Thyroid gland (tissue), 4 donors: ENCODE measurements at places on chromosomes 13 and 19. TPM values are rescaled to one million over a fixed set of nuclear protein-coding genes. Genes with fewer than 3 reads are reported as not detected.
A peak's percentile ranks its signal among the peaks of the same experiment; 100 is the strongest.

The LGALS14 gene
- total RNA-seq, result not detected

DNA sequence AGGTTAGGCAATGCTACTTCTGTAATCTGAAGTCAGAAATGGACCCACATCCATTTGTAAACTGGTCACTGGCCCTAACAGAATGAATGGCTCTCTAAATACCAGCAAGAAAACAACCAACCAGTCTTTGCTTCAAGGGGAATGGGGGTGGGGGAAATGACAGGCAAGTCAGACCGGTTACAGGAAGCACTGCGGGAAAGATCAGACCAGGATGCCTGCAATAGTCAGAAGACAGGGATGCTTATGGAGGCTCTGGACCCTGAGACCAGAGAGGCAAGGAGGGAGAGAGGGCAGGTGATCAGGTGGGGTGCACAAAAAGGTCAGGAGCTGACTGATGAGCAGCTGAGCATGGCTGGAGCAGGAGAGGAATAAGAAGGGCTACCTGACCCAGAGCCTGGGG is 13.1 kb downstream of the MED26 start:
- DNase-seq, result no peak

- DNase-seq, result no peak
Measured at GRCh38 chr19:55697698-55698097, 22.7 kb downstream of the EPN1 start.

- no peak for DNase-seq
Measured at GRCh38 chr13:98174307-98174706, 2.8 kb downstream of the RNF113B start.

The SLC8A2 gene
- not detected for total RNA-seq

DNA sequence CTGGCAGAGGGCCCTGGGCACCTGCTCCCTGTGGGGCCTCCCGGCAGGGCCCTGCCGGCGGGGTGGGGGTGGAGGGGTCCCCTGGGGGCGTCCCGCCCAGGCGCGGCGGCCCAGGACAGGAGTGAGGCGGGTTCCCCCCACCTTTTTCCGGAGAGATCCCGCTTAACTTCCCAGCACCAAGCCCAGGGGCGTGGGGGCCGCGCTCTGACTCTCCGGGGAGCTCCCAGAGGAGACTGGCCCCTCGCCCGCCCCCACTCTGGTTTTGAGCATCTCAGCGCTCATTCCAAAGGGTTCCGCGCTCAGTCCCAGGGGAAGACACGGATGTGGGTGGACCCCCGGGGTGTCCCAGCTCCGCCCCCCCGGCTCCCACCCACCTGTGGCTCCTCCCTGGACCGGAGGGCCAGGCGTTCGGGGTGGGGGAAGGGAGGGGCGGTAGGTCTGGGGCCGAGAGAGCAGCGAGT is 476 bp downstream of the C2CD4C start:
- DNase-seq, result no peak

The MAB21L1 gene
- 2.2 TPM for total RNA-seq

- no peak for DNase-seq
Measured at GRCh38 chr19:813219-814151, 8.3 kb downstream of the PLPPR3 start.

DNA sequence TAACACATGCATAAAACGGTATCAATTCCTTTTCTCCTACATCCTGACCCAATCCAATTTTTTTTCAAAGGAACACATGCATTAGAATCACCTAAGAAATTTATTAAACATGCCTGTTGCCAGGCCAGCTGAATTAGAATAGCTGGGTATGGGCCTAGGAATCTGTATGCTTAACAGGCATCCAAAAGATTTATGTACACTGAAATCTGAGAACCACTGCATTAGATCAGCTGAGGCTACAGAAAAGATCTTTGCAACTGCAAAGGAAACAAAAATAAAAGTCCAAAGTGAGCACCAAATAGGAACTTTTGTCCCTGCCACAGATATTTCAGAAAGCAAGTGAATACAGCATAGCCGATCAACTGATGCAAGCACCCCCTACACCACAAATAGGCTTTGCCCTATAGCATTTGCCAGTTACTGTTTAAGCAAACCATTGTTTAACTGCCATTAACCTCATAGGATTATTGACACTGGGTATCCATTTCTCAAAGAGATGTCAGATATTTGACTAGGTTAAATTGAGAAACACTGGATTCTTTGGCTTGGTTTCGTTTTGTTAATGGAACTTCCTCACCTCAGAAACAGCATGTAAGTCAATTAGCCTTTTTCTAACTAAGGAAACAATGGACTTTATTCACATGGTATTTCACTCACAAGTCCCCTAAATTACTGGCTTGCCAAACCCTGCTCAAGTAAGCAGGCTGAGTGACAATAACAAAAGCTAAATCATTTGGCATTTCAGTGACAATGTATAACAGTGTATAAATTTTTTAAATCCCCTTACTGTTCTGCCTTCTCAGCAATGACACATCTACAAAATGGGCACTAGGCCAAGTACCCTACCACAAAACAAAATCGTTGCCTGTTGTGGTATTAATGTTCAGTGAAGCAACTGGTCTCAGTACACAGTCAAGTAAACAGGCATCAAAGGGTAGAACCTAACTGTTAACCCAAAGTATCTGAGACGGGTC is 67.8 kb downstream of the SUCLA2 start:
- no peak for DNase-seq

The ANKRD24 gene
- 0.54 TPM for total RNA-seq

- peak; percentile 48 for DNase-seq
Measured at GRCh38 chr13:27043013-27043412, 128.6 kb downstream of the USP12 start.

The RLN3 gene
- not detected for total RNA-seq

DNA sequence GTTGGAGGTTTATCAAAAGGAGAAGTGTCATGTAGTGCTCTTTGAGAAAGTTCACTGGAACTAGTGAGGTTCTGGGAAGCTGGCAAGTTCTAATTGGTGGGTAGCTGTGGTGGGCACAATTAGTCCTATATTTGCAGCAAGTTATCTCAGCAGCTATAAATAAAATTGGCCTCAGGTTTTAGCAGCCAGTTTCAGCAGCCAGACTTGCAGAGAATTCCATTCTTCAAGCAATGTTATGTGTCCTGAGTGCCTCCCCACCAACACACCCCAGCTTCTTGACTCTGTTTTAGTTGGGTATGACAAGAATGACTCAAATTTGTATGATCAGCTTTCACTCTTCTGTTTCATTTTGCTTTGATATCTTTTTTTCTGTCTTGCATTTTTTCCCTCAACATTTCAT is 4.7 kb downstream of the IFT88 start:
- no peak for DNase-seq

GRCh38 chr19:51810223-51810622 is 15.3 kb downstream of the FPR3 start:
- no peak for DNase-seq

The ZNF723 gene
- total RNA-seq, result not detected

GRCh38 chr13:76976929-76977328 is 15.0 kb upstream of the CLN5 start:
- DNase-seq, result no peak

GRCh38 chr19:17865364-17866311 is 5.9 kb downstream of the RPL18A start:
- DNase-seq, result no peak

GRCh38 chr13:23160638-23161480 is 19.9 kb upstream of the SGCG start:
- no peak for DNase-seq

DNA sequence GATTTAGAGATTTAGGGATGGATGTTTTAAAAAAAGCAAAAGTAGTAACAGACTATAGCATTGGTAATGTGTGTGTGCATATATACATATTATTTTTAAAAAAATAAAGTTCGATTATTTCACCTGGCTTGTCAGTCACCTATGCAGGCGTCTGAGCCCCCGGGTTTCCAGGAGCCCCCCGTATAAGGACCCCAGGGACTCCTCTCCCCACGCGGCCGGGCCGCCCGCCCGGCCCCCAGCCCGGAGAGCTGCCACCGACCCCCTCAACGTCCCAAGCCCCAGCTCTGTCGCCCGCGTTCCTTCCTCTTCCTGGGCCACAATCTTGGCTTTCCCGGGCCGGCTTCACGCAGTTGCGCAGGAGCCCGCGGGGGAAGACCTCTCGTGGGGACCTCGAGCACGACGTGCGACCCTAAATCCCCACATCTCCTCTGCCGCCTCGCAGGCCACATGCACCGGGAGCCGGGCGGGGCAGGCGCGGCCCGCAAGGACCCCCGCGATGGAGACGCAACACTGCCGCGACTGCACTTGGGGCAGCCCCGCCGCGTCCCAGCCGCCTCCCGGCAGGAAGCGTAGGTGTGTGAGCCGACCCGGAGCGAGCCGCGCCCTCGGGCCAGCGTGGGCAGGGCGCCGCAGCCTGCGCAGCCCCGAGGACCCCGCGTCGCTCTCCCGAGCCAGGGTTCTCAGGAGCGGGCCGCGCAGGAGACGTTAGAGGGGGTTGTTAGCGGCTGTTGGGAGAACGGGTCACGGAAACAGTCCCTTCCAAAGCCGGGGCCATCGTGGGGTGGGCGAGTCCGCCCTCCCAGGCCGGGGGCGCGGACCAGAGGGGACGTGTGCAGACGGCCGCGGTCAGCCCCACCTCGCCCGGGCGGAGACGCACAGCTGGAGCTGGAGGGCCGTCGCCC is 840 bp upstream of the CCNA1 start:
- peak; percentile 28 for DNase-seq

DNA sequence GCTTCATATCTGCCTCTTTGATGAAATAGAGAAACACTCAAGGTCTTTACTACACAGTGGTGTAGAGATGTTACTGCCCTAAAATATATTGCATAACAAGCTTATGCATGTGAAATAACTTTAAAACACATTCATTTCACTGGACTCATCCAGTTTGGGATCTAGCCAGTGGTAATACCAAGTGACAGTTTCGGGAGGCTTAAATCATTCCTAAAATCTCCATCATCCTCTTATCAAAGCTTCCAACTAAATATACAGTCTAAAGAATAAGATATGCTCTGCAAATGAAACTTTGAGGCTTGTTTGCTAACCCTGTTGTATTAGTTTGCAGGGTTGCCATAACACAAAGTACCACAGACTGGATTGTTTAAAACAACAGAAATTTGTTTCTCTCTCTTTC is 52.8 kb downstream of the THSD1 start:
- DNase-seq, result no peak

The FXYD3 gene
- total RNA-seq, result not detected

The TTYH1 gene
- 0.45 TPM for total RNA-seq

The SOX1 gene
- total RNA-seq, result 0.11 TPM

The TMEM145 gene
- not detected for total RNA-seq

DNA sequence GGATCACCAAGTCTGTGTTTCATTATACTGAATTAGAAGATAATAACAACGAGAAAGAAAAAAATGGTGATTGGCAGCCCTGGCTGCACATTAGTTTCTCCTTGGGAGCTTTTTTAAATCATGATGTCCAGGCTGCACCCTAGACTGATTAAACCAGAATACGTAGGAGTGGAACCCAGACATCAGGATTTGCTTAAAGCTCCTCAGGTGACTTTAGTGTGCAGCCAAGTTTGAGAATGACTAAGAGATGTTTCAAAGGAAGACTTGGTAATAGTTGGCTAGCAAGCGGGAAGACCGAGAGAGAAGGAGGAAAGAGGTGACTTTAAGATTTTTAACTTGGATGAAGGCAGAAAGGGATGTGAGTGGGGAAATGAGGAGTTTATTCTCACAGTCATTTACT is 71.4 kb upstream of the SERP2 start:
- DNase-seq, result no peak

The STOML3 gene
- total RNA-seq, result not detected

The CGB7 gene
- not detected for total RNA-seq

GRCh38 chr19:40348961-40349507 is 539 bp downstream of the PLD3 start:
- no peak for DNase-seq

The KCNJ14 gene
- total RNA-seq, result 1.2 TPM

DNA sequence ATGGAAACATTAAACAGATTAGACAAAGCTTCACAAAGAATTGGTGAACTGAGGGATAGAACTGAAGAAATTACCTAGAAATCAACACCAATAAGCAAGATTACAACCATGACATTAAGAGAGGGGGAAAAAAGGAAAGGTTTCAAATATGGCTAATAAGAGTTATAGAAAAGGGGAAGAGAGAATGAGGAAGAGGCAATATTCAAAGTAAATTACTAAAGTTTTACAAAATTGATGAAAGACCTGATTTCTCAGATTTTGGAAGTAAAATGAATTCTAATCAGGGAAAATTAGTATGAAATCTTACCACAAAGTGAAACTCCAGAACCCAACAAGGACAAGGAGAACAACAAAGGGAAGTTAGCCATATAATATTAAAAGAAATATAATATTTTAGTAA is 187.4 kb downstream of the NBEA start:
- DNase-seq, result no peak

The CLDN10 gene
- total RNA-seq, result not detected

GRCh38 chr19:51978882-51979281 is 7.8 kb downstream of the ZNF350 start:
- DNase-seq, result no peak

DNA sequence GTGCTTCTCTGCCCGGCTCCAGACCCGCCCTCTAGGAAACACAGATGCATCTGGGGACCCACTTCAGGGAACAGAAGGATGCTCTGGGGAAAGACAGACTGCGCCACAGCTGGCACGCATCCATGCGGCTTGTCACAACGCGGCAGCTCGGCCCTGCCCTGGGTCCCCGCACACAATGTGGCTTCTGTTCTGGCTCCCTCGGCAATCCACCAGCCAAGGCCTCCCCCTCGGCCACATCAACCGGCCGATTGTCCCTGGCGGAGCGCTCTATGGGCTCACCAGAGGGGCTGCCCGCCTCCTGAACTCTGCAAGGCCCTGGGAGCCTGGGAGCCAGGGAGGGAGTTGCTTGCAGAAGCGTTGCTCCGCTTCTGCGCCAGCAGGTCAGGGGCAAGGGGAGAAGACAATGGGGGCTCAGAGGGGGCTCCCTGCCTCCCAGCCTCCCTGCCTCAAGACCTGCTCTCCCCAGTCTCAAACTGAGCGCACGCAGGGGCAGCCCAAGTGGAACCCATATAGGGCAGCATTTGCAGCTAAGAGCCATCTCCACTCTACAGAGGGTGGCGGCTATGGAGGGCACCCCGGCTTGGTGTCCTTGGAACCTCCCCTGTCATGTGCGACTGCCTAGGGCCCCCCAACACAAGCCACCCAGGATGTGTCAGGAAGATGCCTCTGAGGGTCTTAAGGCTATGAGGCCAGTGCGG is 37.9 kb downstream of the MLLT1 start:
- DNase-seq, result no peak

- DNase-seq, result no peak
Measured at GRCh38 chr19:17836530-17836929, 11.3 kb downstream of the JAK3 start.

DNA sequence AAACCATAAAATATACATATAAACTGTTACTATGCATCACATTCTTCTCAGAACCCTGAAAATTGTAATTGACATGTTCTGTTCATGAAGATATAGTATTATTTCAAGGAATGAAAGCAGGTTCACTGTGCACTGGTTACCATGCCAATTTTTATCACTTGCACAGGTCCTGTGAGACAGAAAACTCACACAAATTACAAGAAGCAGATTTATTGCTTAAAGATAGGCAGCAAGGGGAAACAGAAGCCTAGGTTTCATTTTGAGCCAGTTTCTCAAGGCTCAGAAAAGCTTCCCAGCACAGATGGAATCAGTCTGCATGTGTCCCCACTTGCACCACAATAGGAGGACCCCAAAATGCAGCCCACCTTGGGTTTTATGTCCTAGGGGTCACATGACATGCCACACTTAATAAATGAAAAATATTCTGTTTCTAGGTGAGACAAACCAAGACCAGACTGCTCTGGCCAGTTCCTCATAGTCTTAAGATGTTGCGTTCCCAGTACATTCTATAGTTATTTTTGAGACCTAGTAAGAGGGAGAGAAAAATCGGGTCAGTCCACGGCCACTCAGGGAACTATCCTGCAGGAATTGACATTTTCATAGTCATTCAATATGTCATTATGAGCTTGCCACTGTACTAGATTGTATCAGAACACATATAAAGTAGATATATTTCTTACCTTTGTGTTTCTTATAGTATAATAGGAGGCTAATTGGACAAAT is 459.1 kb upstream of the ATXN8OS start:
- no peak for DNase-seq
